ENCODE measurements at places on chromosomes 12 and 14. TPM values are rescaled to one million over a fixed set of nuclear protein-coding genes. Genes with fewer than 3 reads are reported as not detected.

The RNF212B gene
- 0.81 TPM for polyA plus RNA-seq

The TEAD4 gene
- polyA plus RNA-seq = 12.7 TPM

The GLIPR1L1 gene
- 0.34 TPM for polyA plus RNA-seq

The KRT78 gene
- not detected for polyA plus RNA-seq

The RNASE1 gene
- 299 TPM for polyA plus RNA-seq

The GPR132 gene
- 1.9 TPM for polyA plus RNA-seq

The SLC8A3 gene
- 4.6 TPM for polyA plus RNA-seq

The PDZRN4 gene
- polyA plus RNA-seq = 0.35 TPM

The SIRT4 gene
- polyA plus RNA-seq = 2.9 TPM

The PRICKLE1 gene
- polyA plus RNA-seq = 60.7 TPM

The MEG3 gene
- polyA plus RNA-seq = 278 TPM

The GARIN6 gene
- polyA plus RNA-seq = not detected

The RAD51AP1 gene
- 16.9 TPM for polyA plus RNA-seq

The MANSC1 gene
- polyA plus RNA-seq = 26.3 TPM

The PFDN5 gene
- 734 TPM for polyA plus RNA-seq

The MANSC4 gene
- 0.69 TPM for polyA plus RNA-seq

The AGAP2 gene
- 0.49 TPM for polyA plus RNA-seq

The RTL1 gene
- 2.4 TPM for polyA plus RNA-seq

The LRRK2 gene
- 9.4 TPM for polyA plus RNA-seq

The CLEC1B gene
- 2.9 TPM for polyA plus RNA-seq
